ENCODE measurements at places on chromosomes 13 and 19.

DNA sequence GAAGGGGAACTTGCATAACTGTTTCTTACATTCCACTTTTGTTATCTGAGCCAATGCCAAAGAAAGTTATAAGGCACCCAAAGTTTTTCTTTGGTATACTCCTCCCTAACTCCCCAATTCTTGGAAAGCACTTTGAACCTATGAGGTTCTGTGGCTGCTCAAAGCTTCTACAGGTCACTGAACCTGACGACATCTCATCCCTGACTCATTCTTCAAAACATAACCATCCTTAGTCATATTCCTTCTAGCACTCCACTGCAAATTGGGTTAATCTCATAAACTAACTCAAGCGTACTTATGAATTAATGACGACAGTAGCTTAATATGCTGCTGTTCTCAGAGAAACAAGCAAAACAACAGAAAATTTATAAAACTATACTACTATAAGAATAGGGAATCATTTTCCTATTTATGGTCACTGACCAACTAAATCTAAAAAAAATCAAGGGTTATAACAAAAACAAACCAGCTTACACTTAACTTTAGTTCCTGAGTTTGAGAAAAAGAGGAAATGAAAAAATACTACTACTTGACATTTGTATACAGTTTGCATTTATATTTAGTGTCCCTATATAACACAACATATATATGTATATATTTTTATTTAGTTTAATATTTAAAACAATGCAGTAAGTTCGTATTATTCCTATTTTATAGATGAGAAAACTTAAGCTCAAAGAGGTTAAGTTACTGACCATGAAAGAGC lies 69.1 kb downstream of the CAB39L start:
- DNase-seq, result no peak

- peak; percentile 51 for DNase-seq
Measured at GRCh38 chr19:11496391-11497163, 9.1 kb downstream of the ZNF653 start.

GRCh38 chr13:51919531-51919930 lies 57.8 kb downstream of the CCDC70 start:
- DNase-seq, result no peak

- DNase-seq, result no peak
Measured at GRCh38 chr13:111512707-111513106, 192.3 kb downstream of the TEX29 start.

DNA sequence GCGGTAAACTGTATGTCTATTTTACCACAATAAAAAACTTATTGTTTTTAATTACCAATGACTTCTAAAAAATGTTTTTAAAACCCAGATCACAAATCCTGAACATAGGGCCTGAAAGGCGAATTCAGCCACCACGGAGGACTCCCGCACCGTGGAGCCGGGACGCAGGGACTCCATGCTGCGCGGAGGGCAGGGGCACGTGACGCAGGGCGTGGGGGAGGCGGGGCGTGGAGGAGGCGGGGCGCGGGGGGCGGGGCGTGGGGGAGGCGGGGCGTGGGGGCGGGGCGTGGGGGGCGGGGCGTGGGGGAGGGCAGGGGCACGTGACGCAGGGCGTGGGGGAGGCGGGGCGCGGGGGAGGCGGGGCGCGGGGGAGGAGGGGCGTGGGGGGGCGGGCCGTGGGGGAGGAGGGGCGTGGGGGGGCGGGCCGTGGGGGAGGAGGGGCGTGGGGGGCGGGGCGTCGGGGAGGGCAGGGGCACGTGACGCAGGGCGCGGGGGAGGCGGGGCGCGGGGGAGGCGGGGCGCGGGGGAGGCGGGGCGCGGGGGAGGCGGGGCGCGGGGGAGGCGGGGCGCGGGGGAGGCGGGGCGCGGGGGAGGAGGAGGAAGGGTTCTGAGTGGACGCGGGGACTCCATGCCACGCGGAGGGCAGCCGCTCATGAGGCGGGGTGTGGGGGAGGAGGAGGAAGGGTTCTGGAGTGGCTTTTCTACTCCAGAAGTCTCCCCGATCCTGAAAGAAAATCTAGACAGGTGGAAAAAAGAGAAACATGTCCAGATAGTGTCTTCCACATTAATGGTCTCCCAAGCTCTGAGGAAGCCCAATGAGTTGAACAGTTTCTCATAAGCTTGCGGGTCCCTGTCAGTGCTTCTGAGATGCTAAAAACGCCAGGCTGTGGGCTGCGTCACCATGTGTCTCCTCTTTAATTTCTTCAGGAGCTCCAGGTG lies 4.4 kb upstream of the PROZ start:
- DNase-seq, result peak; percentile 38

DNA sequence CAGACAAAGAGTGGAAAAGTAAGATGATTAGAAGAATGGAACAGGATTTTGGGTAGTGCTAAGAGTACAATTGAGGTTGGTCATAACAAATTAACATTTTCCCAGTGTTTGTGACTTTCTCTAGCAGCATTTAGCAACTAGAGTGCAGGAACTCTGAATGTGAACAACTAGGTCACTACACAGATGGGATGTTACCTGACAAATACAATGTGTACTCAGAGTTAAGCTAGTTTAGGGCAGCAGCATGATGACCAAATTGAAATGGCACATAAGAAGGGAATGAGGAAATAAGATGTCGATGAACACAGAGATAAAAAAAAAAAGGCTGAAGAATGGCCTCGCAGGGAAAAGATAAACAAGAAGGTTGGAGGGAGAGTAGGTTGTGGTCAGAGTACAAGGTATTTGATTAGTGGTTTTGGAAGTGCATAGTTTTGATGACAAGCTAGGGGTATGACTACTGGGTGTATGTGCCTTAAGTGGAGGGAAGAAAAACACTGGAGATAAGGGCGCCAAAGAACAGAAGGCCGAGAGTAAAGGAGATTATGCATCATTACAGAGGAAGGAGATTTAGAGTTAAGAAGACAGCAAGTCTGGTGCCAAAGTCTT lies 381.1 kb downstream of the FGF14 start:
- no peak for DNase-seq

GRCh38 chr13:107730813-107731212 lies 484.5 kb downstream of the LIG4 start:
- no peak for DNase-seq

- DNase-seq, result no peak
Measured at GRCh38 chr19:15282311-15282705, 50.0 kb downstream of the BRD4 start.

DNA sequence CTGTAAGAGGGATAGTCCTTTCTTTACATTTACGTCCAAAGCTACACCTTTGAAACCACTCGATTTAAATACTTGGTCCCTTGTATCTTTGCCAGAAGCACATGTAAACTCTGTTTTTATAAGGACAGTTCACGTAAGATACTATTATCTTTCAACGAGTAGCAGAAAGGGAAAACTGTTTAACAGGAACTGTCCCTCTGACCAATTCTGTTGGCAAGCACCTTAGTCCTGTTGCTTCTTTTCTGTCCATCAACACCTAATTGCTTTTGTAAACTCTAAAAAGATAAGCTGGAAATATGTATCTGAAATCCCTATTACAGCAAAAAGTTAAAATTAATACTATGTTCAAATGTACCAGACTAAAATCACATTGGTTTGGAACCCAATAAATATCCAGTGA lies 37.4 kb downstream of the PCDH9 start:
- no peak for DNase-seq

GRCh38 chr13:105193026-105193425 lies 1342.4 kb downstream of the EFNB2 start:
- no peak for DNase-seq

GRCh38 chr13:43307921-43308433 lies 284.6 kb downstream of the DNAJC15 start:
- DNase-seq, result no peak

- DNase-seq, result no peak
Measured at GRCh38 chr13:95039415-95039814, 261.8 kb downstream of the ABCC4 start.

- no peak for DNase-seq
Measured at GRCh38 chr19:57419439-57419838, 8.5 kb downstream of the ZNF17 start.

DNA sequence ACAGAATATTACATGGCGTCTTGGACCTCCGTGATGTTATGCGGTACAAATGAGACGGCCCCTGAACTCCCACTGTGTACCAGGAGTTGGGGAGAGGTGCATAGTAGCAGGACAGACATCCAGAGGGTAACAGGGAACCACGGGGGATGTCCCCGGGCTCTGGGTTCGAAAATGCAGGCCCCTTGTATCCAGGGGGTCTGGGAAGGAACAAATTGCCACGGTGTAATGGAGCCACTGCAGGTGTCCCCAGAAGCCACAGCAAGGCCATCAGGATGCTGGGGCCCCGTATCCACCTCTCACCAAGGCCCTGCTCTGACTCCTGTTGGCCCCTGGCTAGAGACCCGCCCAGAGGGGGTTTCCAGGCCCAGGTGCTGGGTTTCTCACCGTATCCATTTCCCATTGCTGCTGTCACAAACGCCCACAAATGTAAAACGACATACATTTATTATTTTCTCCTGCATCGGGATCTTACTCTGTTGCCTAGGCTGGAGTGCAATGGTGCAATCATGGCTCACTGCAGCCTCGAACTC lies 77.8 kb downstream of the INSR start:
- no peak for DNase-seq

DNA sequence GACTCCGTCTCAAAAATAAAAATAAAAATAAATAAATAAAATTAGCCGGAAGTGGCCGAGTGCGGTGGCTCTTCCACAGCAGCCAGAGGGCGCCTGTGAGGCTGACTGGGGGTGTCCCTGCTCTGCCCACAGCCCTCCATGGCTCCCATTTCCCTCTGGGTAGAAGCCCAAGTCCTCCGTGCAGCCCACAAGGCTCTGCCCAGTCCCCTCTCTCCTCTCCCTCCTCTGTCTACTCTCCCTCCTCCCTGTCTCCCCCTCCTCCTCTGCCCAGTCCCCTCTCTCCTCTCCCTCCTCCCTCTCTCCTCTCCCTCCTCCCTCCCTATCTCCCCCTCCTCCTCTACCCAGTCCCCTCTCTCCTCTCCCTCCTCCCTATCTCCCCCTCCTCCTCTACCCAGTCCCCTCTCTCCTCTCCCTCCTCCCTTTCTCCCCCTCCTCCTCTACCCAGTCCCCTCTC lies 20.4 kb downstream of the MISP start:
- no peak for DNase-seq

GRCh38 chr19:10363789-10364281 lies 16.5 kb downstream of the TYK2 start:
- DNase-seq, result no peak

DNA sequence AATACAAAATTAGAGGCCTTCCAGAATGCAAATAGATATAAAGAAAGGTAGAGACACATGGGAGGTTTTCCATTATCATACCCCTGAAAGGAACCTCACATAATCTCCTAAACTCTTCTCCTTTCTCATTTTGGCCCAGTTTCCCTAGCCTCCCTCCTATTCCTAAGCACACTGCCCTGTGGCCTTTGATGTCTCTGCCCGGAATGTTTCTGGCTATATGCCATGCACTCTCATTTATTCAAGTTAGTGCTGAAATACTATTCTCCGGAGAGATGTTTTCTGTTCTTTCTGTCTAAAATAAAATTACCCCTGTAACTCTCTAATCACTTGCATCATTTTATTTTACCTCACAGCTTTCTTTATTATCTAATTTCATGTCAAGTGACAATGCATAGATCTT lies 1287.7 kb downstream of the SLITRK5 start:
- no peak for DNase-seq

- no peak for DNase-seq
Measured at GRCh38 chr19:3642296-3642695, 15.7 kb upstream of the CACTIN start.

DNA sequence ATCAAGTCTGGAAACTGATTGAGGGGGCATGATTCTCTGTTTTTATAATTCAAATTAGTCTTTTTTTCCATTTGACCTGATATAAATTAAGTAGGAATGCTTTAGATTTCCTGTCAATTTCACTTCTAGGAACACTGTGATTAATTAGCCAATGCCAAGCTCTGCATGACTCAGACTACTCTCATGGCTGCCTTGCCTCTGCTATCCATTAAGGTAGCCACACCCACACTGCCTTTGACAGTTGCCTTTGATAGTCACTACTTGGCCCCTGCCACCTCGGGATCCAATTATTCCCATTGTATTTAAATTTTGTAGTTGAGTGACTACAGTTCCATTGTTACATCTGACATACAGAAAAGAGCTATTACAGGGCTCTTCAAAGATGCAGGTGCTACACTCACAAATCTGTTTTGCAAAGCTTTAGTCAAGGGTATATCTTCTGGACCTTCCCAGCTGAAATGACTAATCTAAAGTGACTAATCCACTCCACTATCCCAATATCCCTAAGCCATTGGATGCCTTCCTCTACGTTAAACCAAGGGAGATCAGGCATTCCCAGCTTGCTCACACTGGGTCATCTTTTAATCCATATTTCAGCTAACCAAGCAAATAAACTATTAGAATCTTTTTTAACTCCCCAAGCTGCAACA lies 1193.1 kb upstream of the MIR17HG start:
- DNase-seq, result no peak

- no peak for DNase-seq
Measured at GRCh38 chr19:9808855-9809824, 9.7 kb downstream of the FBXL12 start.

GRCh38 chr13:29946093-29946492 lies 95.7 kb upstream of the UBL3 start:
- DNase-seq, result no peak

DNA sequence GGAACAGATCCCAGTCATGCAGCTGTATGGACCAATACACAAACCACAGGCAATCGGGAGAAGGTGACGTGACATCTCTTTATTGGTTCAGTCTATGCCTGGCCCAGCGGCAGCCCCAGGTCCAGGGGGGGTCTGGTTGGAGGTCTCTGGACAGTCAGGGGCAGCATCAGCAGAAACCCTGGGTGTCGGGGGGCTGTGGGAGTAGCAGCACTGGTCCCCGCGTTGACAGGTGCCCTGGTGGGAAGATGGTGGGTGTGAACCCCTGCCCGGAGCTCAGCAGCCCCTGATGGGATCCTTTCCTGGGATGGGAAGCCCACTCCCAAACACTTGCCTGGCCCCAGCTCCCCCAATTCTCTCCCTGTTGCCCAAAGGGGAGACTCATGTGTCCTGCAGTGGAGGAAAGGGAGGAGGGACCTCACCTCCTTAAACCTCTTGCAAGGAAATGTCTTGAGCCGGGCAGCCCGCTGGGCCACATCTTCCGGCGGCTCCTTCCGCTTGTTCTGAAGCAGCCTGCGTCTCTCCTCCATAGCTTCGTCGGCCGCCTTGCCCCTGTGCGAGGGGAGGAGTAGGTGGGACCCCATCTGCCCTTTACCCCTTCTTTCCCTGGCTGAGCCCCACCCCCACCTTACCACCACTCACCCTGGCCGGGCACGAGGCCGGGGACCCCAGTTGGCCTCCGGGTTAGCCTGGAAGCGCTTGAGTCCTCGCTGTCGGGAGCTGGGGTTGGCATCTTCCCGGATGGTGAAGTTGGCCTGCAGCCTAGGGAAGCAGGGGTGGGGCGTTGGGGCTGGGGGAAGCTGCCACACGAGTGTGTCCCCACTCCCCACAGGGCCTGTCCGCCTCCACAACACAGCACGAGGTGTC lies 2.4 kb upstream of the LYL1 start:
- no peak for DNase-seq

All from stimulated activated CD8-positive, alpha-beta memory T cell treated with anti-CD3 and anti-CD28 coated beads, Interleukin-7, amount 100 ng/mL, for 24 hours (primary cell).